Hindlimb muscle (tissue), 1 donor: ENCODE measurements at places on chromosomes 16 and 17. TPM values are rescaled to one million over a fixed set of nuclear protein-coding genes. Genes with fewer than 3 reads are reported as not detected.

DNA sequence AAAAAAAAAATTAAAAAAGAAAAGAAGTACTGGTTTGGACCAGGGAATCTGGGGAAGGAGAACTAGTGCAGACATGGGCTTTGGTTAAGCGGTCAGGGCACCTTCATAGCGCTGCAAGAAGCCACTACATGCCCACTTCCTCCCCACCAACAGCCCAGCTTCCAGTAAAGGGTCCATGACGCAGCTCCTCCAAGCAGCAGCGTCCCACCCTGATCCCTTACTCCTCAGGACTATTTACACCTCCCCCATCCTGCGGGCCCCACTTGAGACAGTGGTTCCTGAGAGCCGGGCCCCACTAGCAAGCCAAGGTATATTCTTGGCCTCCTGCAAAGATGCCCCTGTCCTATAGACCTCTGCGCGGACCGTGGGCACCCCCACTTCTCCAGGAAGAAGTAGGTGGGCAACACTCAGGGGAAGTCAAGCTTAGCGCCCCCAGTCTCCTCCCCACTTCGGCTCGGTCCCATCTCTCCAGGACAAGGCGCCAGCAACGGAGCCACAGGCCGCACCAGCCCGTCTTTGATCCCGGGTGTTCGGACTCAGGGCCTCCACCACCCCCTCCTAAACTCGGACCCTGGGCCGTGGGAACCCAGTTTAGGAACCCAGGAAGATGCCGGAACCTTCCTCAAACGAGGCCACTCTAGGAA is 913 bp upstream of the PRR14 start:
- DNase-seq: no peak

Gene PRSS33
- not detected for polyA plus RNA-seq

Gene EPOP
- 0.48 TPM for polyA plus RNA-seq

Gene ABCC6
- 2.1 TPM for polyA plus RNA-seq

DNA sequence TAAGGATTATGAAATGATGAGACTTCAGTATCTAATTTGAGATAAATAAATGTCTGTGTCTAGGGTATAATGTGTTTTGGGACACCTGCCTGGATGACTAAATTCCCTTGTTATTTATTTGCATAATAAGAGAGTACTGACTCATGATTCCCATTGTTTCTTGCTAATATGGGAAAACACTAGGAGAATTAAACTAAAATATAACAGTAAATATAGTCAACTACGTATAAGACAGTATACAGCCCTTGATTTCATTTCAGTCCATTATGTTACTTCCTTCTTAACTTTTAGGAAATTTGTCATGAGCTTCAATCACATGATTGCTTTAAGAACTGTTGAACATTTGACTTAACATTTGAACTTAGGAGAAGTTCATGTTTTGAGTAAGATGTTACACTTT is 62.4 kb downstream of the VMP1 start:
- DNase-seq: no peak

Gene SSH2
- 23.5 TPM for polyA plus RNA-seq

- no peak for DNase-seq
Measured at GRCh38 chr17:65901394-65901793, 290.5 kb downstream of the CEP112 start.
